WTC11 (cell line): ENCODE measurements at places on chromosomes 5 and 9. TPM values are rescaled to one million over a fixed set of nuclear protein-coding genes. Genes with fewer than 3 reads are reported as not detected.

DNA sequence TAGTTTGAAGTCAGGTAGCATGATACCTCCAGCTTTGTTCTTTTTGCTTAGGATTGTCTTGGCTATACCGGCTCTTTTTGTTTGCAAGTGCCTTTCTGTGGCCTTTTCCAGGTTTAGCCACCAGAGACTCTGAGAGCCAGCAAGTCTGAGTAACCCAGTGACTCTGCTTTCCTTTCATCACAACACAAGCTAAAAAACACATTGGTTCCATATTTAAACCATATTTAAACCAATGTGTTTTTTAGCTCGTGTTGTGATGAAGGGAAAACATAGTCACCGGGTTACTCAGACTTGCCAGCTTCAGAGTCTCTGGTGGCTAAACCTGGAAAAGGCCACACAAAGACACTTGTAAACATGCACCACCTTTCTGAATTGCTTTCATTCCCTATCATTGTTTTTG, 493.3 kb downstream of the NTRK2 start:
- DNase-seq = no peak
- H3K36me3 ChIP-seq = peaks cover 9% of the 10 kb centered on the region
- no peak overlapping the region for H3K4me3 ChIP-seq
- H3K4me1 ChIP-seq = peaks cover 18% of the 10 kb centered on the region

DNA sequence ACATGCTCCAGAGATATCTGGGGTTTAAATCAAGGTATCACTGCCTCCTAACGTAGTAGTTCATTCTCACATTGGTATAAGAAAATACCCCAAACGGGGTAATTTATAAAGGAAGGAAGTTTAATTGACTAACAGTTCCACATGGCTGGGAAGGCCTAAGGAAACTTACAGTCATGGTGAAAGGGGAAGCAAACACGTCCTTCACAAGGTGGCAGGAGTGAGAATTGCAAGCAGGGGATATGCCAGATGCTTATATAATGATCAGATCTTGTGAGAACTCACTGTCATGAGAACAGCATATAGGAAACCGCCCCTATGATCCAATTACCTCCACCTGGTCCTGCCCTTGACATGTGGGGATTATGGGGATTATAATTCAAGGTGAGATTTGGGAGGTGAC, 1280.2 kb upstream of the C9orf72 start:
- no peaks in the 10 kb centered on the region for H3K27me3 ChIP-seq
- H3K4me1 ChIP-seq = peaks cover 19% of the 10 kb centered on the region
- H3K36me3 ChIP-seq = no peaks in the 10 kb centered on the region
- H3K27ac ChIP-seq = peak overlapping the region; percentile 30; the same call in 1 of the 2 replicates
- DNase-seq = no peak

DNA sequence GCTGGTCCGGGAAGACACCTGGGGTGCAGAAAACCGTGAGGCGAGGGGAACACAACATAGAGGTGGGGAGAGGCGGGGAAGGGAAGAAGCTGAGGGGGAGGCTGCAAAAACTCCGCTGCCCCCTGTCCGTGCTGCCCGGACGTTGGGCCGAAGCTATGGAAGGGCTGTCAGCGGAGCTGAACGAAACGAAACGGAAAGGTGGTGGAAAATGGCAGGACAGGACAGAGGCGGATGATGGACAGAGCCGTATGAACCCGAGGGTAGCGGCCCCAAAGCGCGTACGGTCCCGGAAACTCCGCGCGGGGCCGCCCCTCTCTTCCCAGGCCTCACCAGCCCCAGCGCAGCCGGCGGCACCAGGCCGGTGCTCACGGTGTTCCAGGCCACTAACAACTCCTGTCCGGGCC, 272 bp downstream of the ANAPC2 start:
- peak overlapping the region; percentile 91 for H3K4me3 ChIP-seq
- peaks cover 6% of the 10 kb centered on the region for H3K36me3 ChIP-seq
- H3K4me1 ChIP-seq = peaks cover 20% of the 10 kb centered on the region
- no peaks in the 10 kb centered on the region; the same call in 1 of the 2 replicates for H3K27me3 ChIP-seq
- H3K27ac ChIP-seq = peak overlapping the region; percentile 86

DNA sequence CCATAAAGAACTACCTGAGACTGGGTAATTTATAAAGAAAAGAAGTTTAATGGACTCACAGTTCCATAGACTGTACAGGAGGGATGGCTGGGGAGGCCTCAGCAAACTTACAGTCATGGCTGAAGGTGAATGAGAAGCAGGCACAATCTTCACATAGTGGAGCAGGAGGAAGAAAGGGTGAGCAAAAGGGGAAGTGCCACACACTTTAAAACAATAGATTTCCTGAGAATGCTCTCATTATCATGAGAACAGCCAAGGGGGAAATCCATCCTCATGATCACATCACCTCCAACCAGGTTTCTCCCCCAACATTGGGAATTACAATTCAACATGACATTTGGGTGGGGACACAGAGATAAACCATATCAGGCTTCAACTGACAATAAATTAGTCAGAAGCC, 664.9 kb downstream of the TAF11L14 start:
- H3K36me3 ChIP-seq = no peaks in the 10 kb centered on the region; the same call in 1 of the 2 replicates
- H3K27ac ChIP-seq = no peak overlapping the region
- peaks cover 40% of the 10 kb centered on the region for H3K4me1 ChIP-seq
- H3K4me3 ChIP-seq = no peak overlapping the region
- DNase-seq = no peak
- no peaks in the 10 kb centered on the region; the same call in 1 of the 2 replicates for H3K27me3 ChIP-seq

GRCh38 chr9:104794070-104794469, 30.1 kb downstream of the NIPSNAP3B start:
- H3K4me1 ChIP-seq = no peaks in the 10 kb centered on the region
- H3K27ac ChIP-seq = no peak overlapping the region; the same call in 1 of the 2 replicates
- no peak for DNase-seq
- peaks cover 12% of the 10 kb centered on the region; the same call in 1 of the 2 replicates for H3K36me3 ChIP-seq

- H3K27me3 ChIP-seq = no peaks in the 10 kb centered on the region
- H3K36me3 ChIP-seq = peaks cover 9% of the 10 kb centered on the region
- no peak for DNase-seq
- no peaks in the 10 kb centered on the region for H3K4me1 ChIP-seq
Measured at GRCh38 chr5:15474143-15474719, 25.7 kb upstream of the FBXL7 start.

- peak; percentile 52 for DNase-seq
- no peaks in the 10 kb centered on the region for H3K27me3 ChIP-seq
- no peak overlapping the region for H3K27ac ChIP-seq
Measured at GRCh38 chr5:26009742-26010141, 1028.6 kb downstream of the CDH9 start.

- H3K27ac ChIP-seq = no peak overlapping the region
- peaks cover 35% of the 10 kb centered on the region for H3K27me3 ChIP-seq
- peak overlapping the region; percentile 73 for H3K4me3 ChIP-seq
- peaks cover 10% of the 10 kb centered on the region for H3K4me1 ChIP-seq
Measured at GRCh38 chr9:107465467-107466451, 23.8 kb downstream of the KLF4 start.

DNA sequence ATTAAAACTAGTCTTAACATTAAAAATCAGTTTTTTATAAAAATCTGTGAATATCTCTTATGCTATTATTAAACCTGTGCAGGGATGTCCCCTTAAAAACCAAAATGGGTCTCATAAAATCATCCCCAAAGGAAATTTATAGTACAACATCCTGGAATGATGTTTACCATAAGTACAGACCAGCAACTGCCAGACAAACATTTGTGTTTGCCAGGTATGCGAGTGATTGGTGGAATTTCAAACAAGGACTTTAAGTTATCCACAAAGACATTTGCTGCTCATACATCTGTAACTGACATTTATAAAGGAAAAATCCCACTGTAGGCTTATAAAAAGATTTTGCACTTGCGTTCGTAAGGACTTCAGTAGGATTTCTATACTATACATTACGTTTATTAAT, 1375.4 kb upstream of the WWC1 start:
- no peak overlapping the region for H3K4me3 ChIP-seq
- H3K36me3 ChIP-seq = no peaks in the 10 kb centered on the region

GRCh38 chr5:128674837-128675446, 136.9 kb upstream of the FBN2 start:
- no peak overlapping the region for H3K27ac ChIP-seq
- peaks cover 44% of the 10 kb centered on the region for H3K4me1 ChIP-seq
- H3K36me3 ChIP-seq = peaks cover 17% of the 10 kb centered on the region
- DNase-seq = peak; percentile 77
- no peak overlapping the region for H3K4me3 ChIP-seq

DNA sequence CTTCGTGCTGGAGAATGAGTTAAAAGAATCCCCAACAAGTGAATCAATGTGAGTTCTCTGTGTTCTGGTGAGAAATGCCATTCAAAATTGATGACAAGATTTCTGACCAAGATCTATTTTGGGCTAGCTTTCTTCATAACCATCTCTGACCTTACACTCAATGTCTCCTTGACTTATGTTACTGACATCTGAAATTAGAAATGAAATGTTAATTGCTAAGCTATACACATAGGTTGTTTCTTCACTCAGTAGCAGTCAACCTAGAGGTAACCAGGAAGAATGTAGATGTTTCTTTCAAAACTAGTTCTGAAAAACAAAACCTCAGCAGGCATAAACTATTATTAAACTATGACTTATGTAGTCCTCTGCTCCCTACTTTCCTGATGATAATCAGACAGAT, 2220.7 kb upstream of the C9orf72 start:
- H3K4me3 ChIP-seq = no peak overlapping the region
- DNase-seq = no peak
- H3K4me1 ChIP-seq = 0 out of 2 replicates have a peak, but pooled peaks cover under 1% of the 10 kb centered on the region
- no peaks in the 10 kb centered on the region for H3K27me3 ChIP-seq

GRCh38 chr9:108416324-108416723, 439.5 kb downstream of the ACTL7B start:
- peaks cover 6% of the 10 kb centered on the region; the same call in 1 of the 2 replicates for H3K4me1 ChIP-seq
- no peak overlapping the region for H3K4me3 ChIP-seq
- H3K27me3 ChIP-seq = no peaks in the 10 kb centered on the region
- H3K36me3 ChIP-seq = no peaks in the 10 kb centered on the region
- H3K27ac ChIP-seq = no peak overlapping the region

DNA sequence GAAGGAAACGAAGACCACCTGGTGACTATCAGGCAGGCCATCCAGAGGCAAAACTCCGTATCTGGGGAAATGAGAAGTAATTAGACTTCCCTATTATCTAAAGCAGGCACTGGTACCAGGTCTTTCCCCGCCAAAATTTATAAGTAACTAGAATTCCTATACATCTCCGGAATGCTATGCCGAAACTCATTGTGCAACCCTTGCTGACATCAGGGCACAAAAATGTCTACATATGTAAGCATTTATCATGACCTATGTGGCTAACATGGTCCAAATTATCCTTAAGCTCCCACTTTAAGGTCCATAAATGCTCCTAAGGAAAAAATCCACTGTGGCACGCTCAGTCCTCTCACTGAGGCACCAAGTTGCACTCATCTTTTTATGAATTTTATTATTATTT, 17.8 kb downstream of the ACTL7B start:
- no peaks in the 10 kb centered on the region for H3K36me3 ChIP-seq
- H3K27ac ChIP-seq = no peak overlapping the region
- peaks cover 15% of the 10 kb centered on the region for H3K4me1 ChIP-seq

- peaks cover 50% of the 10 kb centered on the region for H3K4me1 ChIP-seq
- H3K27ac ChIP-seq = peak overlapping the region; percentile 13; the same call in 1 of the 2 replicates
Measured at GRCh38 chr5:123515904-123516303, 3.9 kb downstream of the CSNK1G3 start.

DNA sequence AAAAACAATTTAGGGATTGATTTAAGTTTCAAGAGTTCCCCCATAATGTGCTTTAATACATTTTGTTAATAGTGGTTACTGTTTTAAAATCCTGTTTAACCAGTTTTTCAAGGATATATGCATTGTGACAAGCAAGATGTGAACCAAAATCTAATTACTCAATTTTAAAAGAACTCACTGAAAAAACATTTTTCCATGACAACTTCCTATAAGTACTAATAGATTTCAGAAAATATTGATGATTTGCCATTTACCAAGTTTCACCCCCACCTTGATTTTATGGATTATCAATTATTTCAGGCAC, 4.9 kb upstream of the DNAJC21 start:
- no peaks in the 10 kb centered on the region for H3K27me3 ChIP-seq
- no peak overlapping the region for H3K27ac ChIP-seq
- DNase-seq = no peak
- H3K4me1 ChIP-seq = peaks cover 5% of the 10 kb centered on the region; the same call in 1 of the 2 replicates
- peaks cover 60% of the 10 kb centered on the region for H3K36me3 ChIP-seq

DNA sequence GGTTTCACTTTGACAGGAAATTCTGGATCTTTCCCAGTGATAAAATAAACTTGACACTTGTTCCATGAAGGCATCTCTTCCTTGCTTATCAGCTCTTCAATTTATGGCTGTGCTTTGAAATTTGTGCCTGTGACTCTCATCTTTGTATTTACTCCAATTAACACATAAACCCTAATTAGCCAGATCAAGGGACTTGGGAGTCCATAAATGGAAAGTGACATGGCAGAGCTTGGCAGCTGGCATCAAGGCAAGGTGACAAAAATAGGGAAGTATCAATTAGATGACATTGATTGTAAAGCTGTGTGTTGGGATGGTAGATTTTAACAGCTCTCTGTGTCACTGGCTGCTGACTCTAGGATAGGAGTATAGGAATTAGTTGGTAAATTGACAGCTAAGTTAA, 133.9 kb downstream of the PBX3 start:
- H3K4me1 ChIP-seq = peaks cover 54% of the 10 kb centered on the region
- DNase-seq = no peak
- H3K36me3 ChIP-seq = no peaks in the 10 kb centered on the region
- no peak overlapping the region for H3K27ac ChIP-seq
- H3K4me3 ChIP-seq = no peak overlapping the region

GRCh38 chr9:87678650-87679355, 47.1 kb upstream of the CTSL start:
- peaks cover 23% of the 10 kb centered on the region for H3K36me3 ChIP-seq
- H3K4me1 ChIP-seq = peaks cover 6% of the 10 kb centered on the region

GRCh38 chr9:78004478-78005229, 27.0 kb downstream of the GNAQ start:
- H3K36me3 ChIP-seq = no peaks in the 10 kb centered on the region
- no peaks in the 10 kb centered on the region for H3K27me3 ChIP-seq
- H3K4me1 ChIP-seq = peaks cover 22% of the 10 kb centered on the region
- H3K4me3 ChIP-seq = no peak overlapping the region

DNA sequence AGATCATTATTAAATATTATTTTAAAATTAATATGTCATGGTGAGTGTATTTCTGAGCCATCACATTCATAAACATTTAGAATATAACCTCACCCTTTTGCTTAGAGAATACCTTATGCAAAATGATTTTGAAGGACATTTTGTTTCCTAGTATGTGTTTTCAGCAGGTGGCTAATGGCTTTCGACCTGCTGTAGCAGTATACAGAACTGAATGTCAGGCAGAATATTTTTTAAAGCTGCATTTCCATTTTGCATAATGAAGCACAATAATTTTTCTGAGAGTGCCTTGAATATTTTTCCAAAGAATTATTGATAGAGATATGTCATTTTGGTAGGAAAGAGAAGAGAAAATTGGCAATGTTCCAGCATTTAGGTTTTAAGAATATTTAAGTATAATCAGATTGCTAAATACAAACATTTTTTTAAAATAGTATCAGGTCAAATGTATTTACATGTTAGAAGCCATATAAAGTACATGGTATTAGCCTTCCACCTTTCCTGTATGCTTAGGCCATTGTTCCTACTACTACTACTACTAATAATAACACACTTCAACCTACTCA, 42.3 kb downstream of the PAM start:
- H3K36me3 ChIP-seq = no peaks in the 10 kb centered on the region
- H3K27ac ChIP-seq = no peak overlapping the region
- no peak for DNase-seq
- H3K4me3 ChIP-seq = no peak overlapping the region
- peaks cover 70% of the 10 kb centered on the region for H3K4me1 ChIP-seq
- no peaks in the 10 kb centered on the region for H3K27me3 ChIP-seq

- H3K27me3 ChIP-seq = no peaks in the 10 kb centered on the region
- peaks cover 66% of the 10 kb centered on the region for H3K4me1 ChIP-seq
- H3K4me3 ChIP-seq = peak overlapping the region; percentile 37; the same call in 1 of the 2 replicates
- no peak for DNase-seq
- peak overlapping the region; percentile 87 for H3K27ac ChIP-seq
Measured at GRCh38 chr5:168347368-168348083, 56.1 kb downstream of the WWC1 start.

Gene GDA
- 0.25 to 0.68 TPM (median 0.39 TPM) in 3 replicates for total RNA-seq

Gene FREM1
- 2.8 to 3.6 TPM (median 3.0 TPM) in 3 replicates for total RNA-seq

Gene IFNA4
- total RNA-seq = not detected in 3 replicates

Gene NSD1
- total RNA-seq = 144 to 153 TPM (median 148 TPM) in 3 replicates

Gene SHB
- total RNA-seq = 9.5 to 12.2 TPM (median 10.6 TPM) in 3 replicates

Gene ZNF366
- not detected in 3 replicates for total RNA-seq

Gene STPG3
- 0.21 to 0.26 TPM in 2 of 3 replicates, not detected in the other for total RNA-seq
